Esophagus mucosa (tissue), 1 donor: ENCODE measurements at places on chromosomes 1 and 21.

- ATAC-seq: peak; percentile 89
Measured at GRCh38 chr1:28392027-28392652, 22.6 kb downstream of the PHACTR4 start.

DNA sequence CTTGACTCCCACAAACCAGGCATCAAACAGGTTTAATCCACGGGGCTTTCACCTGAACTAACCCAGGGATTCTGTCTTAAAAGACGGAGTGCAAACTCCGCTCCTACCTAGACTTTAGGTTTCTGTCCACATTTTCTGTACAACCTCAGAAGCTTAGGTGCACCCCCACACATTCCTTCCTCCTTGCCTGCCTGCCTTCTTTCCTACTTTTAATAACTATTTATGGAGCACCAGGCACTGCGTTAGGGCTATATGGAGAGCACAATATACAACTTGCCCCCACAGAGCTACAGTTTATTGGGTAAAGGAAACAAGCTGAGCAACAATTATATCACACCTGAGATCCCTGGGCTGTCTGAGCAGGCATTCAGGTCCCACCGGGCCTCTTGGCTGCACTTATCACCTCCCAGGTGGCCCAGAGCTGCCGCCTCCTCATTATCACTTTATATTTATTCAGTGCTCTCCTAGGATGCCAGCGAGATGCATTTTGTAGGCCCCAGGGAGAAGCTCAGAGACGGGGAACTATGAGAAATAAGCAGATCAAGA, 64.1 kb downstream of the DNTTIP2 start:
- ATAC-seq: no peak

GRCh38 chr1:87462894-87463293, 134.2 kb downstream of the LMO4 start:
- ATAC-seq: no peak

DNA sequence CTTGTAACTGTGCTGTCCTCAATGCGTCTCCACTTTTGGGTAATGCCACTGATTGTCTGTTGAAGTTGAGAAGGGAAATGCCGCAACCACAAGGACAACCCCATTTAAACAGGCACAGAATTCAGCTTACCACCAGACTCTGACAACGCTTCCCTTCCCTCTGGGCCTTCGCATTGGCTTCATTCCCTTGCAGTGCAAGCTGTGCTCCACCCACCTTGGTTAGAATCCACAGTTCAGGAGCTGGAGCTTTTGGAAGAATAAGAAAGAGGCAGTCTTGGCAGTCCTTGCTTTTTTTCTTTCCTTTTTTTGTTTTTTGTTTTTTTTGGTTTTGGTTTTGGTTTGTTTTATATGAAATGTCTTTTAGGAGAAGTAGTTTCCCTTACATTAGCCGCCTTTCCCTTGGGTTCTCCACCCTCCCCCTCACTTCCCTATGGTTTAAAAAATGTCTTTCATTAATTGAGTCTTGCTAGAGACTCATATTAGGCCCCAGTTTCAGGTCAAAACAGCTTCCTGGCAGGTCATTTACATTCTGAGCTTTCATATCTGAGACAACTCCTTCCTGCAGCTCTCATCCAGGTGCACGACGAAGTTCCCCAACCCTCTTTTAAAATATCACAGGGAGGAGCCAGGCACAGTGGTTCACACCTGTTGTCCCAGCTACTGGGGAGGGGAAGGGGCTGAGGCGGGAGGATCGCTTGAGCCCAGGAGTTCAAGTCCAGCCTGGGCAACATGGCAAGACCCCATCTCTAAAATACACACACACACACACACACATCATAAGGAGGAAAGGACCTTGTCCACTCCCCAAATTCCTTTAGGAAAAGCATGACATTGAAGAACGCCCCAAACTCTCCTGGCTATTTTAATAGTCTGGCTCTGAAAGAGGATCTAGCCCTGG, 20.7 kb upstream of the LAX1 start:
- ATAC-seq: peak; percentile 76

GRCh38 chr1:41733021-41733420, 185.7 kb downstream of the HIVEP3 start:
- no peak for ATAC-seq

DNA sequence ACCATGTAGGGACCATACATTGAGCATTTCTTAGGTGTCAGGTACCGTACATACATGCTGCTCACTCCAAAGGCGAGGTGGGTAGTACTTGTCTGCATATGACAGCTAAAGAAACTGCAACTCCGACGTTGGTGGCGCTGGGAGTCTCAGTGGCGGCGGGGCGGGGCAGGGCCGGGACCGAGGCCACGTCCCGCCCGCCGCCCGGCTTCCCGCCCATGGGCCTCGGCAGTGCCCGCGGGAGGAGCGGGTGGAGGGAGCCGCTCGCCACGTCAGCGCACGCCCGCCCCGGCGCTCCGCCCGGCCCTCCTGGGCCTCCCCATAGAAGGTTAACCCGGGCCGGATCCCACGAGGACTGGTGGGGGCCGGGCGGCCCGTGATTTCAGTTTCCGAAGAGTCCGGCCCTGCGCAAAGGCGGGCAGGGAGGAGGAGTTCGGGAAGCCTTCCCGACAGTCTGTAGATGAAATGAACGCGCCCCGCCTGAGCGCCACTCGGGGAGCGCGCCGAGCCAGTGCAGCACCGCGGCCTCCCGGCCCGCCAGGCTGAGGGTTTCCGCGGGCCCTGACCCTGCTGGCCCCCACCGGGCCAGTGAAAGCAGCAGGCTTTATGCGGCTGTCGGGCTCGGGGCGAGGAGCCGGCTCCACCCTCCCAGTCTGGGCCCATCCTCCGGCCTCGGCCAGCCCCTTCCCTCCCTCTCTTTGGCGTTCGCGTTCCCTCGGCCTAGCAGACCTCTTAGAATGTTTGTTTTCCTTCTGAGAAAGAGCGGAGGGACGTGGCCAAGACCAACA, 119.9 kb upstream of the JUN start:
- peak; percentile 99 for ATAC-seq

DNA sequence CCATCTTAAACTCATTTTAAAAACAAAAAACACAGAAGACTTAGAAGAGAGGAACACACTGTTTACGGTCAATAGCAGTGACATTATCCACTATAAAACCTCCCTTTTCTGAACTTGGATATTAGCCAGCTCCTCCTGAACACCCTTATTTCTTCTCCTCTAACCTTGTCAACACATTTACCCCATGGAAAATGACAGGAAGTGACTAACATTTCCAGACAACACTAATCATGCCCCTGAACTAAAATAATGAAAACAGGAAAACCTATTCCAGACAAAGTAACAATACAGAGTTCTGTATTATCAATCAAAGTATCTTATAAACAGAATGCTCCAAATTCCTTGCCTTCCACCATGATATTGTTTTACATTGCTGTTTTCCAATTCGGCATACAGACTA, 45.3 kb downstream of the PALMD start:
- ATAC-seq: no peak

DNA sequence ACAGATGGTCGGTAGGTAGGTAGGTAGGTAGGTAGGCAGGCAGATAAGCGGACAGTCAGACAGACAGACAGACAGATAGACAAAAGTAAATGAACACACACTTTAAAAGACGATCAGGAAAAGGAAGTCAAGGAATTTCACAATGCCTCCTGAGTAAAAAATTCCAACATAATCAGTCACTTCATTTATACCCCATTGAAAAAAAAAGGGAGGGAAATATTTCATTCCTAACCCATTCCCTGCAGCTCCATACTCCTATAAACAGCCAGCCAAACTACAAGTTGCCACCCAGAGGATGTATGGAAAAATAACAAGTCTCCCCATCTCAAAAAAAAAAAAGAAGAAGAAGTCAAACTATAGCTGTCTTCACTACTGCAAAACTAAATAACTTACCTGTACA, 43.4 kb downstream of the ZZZ3 start:
- no peak for ATAC-seq

DNA sequence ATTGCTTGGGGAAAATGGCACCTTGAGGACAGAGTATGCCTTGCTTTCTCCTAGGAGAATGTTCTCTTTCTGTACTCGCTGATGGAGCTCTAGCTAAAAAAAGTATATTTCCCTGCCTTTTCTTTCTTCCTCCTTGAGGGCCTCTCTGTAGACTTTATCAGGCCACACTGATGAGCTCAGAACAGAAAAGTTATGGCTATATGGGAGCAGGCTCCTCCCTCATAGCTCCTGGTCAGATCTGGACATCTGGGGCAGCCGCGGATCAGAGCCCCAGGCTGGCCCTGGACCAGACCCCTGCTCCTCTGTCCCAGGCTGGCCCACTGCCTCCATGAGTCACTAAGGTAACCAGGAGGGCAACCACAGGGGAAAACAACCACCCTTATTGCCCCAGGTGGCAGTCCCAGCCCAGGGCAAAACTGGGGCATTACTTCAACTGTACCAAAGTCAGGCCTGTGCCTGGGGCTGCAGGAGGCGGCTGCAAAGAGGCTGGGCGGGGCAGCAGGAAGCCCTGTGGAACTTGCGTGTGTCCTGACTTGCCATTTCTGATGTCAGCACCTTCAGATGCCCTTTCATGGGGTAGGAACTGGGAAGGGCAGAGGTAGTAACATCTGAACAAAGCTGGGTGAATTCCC, 26.3 kb upstream of the ZNF648 start:
- peak; percentile 94 for ATAC-seq

GRCh38 chr1:156767879-156768604, 707 bp downstream of the PRCC start:
- ATAC-seq: peak; percentile 4

DNA sequence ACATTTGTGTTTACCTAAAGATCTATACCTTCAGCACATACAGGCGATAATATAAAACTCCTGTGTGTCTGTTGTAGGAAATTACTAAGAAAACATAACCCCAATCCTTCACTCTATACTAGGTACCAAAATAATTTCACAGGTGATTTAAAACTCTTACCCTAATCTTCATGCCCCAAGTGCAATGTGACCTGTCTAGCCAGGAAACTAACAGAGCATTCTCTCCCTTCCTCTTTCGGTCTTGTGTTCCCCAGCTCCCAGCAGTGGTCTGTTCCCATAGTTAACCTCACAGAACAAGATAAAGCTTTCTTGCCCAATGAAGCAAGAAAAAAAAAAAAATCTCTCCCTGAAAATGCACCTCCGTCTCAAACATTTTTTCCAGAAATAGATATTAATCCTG, 493.5 kb downstream of the DPYD start:
- no peak for ATAC-seq

DNA sequence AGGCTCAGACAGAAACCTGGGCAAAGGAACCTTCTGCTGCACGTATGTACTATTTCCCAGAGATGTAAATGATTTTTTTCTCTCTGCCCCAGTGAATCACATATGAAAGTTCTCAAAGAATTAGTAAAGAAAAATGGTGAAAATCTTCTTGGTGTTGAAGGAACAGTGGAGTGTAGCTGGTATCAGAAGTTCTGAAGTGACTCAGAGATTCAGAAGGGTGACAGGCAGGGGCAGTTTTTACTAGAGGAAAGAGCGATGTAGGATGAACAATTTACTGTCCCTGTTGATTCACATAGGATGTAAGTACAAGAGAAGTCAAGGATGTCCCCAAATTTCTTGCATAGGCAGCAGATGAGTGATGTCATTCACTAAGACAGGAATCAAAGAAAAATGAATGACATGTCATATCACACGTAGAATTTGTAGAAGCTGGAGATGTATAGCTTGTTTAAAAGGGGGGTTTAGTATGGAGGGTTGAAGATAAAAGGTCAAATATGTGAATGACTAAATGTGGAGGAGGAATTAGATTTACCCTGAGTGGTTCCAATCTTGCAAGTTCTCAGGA, 26.4 kb downstream of the WLS start:
- no peak for ATAC-seq

DNA sequence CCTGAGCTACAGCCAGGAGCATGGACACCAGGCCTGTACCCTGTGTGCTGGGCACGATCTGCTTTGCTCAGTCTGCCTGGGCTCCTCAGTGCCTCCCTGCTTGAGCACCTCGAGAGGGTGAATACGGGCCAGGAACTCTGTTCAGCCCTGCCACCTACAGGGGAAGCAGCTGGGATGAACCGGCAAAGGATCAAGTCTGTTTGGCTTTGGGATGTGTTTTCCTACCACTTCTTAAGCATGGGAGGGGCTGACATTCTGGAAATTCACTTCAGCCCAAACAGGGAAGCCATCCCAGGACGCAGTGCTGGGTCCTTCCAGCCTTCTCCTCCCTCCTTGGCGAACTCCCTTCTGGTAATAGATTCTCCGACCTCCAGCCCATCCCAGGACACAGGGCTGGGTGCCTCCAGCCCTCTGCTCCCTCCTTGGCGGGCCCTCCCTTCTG, 55.8 kb upstream of the SELENON start:
- ATAC-seq: peak; percentile 64

DNA sequence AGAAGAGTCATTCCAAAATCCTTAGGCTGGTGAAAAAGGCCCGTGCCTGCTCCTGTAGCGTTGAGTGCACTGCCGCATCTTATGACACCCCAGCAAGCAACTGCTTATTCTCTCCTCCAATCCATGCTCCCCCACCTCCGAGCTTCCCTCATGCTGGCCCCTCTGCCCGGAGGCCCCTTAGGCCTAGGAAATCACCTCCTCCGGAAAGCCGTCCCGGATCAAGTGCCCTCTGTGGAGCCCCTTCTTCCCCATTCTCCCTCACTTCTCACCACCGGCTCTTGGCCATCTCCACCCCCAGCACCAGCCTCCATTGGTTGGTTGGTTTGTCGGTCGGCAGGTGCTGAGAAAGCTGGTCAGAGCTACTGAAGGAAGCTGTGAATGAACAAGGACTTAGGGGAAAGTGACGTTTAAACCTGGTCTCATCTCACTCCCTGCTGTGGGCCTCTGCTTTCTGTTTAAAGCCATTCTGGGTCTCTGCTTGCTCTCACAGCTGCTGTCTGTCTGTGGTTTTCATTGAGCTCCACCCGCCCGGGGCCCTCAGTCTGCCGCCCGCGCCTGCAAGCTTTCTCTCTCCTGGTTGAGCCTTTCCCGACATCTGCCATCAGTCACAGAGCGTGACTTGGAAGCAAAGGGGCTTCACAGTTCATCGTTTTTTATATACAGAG, 122.2 kb downstream of the KCNN3 start:
- ATAC-seq: no peak

DNA sequence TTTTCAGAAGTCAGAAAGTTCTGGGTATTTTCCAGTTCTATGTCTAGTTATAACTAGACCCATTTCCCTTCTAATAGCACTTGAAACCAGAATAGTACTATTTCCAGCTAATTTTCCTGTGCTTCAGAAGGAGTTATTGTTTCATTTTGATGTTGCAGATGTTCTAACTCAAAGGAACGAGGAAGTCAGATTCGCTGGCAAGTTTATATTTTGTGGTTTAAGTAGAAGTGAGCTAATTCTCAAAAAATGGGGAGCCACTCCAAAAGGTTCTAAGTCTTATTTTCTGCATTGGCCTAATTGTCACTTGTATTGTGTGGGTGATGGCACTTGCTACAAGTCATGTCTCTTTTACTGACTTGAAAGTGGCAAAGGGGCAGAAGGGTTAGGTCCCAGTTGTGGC, 18.1 kb downstream of the CCDC185 start:
- ATAC-seq: no peak

GRCh38 chr1:8343464-8344001, 25.6 kb downstream of the SLC45A1 start:
- ATAC-seq: peak; percentile 59

GRCh38 chr21:33124889-33125288, 54.9 kb downstream of the OLIG1 start:
- ATAC-seq: no peak
